ENCODE measurements at places on chromosomes 6 and 20.

DNA sequence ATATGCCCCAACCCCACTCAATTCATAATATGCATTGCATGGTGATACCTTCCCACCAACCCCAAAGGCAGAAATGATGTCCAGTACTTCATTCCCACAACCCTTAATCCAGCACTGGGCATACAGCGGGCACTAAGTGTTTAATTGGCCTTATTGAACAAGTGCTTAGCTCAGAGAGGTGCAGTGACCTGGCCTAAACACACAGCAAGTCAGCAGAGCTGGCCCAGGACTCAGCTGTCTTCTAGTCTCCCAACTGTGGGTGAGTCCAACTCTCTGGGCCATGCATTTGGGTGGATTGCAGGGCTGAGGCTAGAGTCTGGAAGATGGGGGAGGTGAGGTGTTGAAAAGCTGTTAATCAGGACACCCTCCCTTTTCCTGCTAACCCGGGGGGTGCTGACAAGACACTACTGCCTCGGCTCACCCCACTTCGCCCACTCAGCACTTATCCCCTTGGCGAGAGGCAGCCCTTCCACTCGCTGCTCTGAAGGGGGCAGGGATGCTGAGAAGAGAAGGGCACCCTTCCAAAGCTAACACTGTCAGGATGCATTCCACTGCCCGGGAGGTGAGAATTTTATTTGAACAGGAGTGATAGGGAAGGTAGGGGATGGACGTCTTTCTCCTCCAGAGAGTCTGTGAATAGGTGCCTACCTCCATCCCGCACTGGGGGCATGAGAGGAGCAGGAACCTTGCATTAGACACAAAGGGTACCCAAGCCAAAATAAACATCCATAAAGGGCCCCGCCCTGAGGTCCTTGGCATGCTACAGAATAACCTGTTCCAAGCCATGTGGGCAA is 14.2 kb downstream of the KCNK5 start:
- DNase-seq: peak; percentile 23

- peak; percentile 38 for DNase-seq
Observed at GRCh38 chr6:30727920-30728553, 7.9 kb downstream of the TUBB start.

DNA sequence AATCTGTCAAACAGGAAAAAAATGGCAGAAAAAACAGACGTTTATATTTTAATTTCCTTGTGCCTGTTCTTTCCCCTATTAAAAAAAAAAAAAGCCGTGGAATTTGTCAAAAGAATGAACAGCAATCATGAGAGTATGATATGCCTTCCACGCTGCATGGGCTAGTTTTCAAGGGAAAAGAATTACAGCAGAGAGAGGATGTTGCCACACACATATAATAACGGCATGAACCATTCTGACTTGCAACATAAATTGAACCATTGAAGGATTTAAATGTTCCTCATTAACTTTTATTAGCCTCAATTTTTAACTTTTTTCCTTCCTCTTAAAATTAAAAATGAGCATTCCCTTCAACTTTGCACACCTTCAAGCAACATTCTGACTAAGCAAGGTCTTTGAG is 301.8 kb downstream of the FOXC1 start:
- peak; percentile 74 for DNase-seq

- no peak for DNase-seq
Observed at GRCh38 chr20:22861231-22861980, 173.7 kb upstream of the SSTR4 start.

- DNase-seq: no peak
Observed at GRCh38 chr6:137734005-137734874, 132.8 kb upstream of the TNFAIP3 start.

DNA sequence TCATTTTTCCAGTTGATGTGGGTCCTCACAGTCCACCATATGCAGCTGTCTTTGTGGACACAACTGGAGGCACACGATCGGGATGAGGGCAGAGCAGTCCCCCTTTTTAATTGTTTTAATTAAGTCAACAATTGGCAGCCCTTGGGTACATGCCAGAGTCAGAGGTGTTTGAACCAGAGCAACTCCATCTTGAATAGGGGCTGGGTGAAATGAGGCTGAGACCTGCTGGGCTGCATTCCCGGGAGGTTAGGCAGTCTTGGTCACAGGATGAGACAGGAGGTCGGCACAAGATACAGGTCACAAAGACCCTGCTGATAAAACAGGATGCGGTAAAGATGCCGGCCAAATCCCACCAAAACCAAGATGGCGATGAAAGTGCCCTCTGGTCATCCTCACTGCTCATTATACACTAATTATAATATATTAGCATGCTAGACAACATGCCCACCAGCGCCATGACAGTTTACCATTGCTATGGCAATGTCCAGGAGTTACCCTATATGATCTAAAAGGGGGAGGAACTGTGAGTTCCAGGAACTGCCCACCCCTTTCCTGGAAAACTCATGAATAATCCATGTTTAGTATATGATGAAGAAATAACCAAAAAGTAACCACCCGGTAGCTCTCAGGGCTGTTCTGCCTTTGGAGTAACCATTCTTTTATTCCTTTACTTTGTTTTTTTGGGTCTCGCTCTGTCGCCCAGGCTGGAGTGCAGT is 31.8 kb upstream of the BLCAP start:
- no peak for DNase-seq

GRCh38 chr6:168865-169455 is 123.3 kb upstream of the DUSP22 start:
- peak; percentile 61 for DNase-seq

DNA sequence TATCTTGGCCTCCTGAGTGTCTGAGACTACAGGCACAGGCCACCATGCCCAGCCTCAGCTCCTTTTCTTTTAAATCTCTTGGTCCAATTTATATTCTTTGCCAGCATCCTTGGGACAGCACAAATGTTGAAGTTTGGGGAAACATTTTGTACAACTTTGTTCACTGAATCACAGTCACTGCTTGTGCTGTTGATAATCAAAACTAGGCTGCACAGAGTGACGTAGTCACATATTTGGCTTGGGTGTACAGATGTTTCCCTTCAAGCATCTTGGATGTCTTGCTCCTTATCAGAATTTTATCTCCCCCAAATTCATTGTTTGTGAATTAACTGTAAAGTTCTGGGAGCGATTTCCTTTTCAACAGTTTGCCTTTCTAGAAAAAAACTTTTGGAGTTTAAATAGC is 17.9 kb downstream of the CARMIL1 start:
- no peak for DNase-seq

- DNase-seq: peak; percentile 79
Observed at GRCh38 chr6:1390133-1390945, 963 bp downstream of the FOXF2 start.

- no peak for DNase-seq
Observed at GRCh38 chr20:37903317-37904007, 535 bp downstream of the VSTM2L start.

DNA sequence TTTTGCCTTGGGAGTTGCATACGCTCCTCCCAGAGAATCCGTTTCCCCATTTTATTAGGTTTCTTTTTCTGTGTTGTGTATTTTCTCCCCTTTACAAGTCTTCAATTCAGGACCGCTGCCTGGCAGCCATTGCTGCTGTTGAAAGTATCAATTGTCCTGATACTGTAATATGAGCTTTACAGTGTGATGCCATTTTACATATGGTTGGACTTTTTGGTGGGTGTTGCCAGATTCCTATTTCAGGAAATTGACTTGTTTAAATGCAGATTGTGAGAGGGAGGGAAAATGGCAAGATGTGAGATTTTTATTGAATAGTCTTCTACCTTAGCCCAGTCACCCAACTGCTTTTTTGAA is 1.2 kb downstream of the PANK2 start:
- no peak for DNase-seq

DNA sequence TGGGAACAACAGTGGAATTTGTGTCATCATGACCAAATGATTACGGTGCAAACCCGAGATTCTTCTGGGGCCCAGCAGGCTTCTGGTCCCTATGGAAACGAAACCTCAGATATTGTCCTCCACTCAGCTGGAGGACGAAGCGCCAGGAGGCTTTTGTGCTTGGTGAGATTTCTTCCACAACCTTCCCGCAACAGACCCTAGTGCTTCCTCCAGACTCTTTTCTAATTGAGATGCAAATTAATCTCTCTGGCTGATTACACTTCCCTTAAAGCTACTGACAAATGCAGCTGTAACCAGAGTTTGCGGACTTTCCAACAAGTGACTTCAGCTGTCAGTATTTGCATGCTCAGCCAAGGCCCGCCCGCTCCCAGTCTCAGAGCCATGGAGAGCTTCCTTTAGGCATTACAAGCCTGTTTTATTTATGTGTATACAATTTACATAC is 96.0 kb downstream of the INSM1 start:
- no peak for DNase-seq

DNA sequence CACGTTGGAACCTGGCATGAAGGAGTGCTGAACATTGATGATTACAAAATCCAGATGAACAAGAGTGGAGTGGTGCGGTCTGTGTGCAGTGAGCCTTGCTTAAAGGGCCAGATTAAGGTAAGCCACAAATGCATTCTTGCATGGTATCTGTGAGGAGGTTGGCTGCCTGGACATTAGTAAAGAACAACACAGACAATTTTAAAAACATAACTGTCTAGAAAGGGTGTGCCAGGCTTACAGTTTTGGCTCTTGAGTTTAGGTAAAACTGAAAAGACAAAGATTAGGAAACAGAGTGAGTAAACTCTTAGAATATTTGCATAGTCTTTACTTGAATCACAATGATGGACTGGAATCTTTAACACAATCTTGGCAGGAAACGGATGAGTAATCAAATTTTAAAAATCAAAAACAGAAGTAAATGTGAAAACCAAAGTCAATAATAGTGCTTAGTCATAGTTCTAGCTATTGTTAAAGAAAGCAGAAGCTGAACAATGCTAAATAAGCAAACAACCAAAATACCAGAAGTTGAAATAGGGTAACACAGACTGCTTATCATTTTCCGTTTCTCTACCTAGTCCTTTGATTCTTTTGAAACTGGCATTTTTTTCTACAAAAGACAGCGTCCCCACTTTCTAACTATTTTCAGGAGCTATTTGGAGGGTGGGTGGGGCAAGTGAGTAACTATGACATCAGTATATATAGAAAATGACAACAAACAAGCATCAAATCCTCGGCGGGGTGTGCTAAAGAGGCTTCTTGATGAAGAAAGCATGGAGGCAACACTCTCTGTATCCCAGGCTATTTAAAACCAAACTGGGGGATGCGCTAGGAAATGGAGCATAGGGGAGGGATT is 185.8 kb upstream of the RAB32 start:
- DNase-seq: peak; percentile 67

DNA sequence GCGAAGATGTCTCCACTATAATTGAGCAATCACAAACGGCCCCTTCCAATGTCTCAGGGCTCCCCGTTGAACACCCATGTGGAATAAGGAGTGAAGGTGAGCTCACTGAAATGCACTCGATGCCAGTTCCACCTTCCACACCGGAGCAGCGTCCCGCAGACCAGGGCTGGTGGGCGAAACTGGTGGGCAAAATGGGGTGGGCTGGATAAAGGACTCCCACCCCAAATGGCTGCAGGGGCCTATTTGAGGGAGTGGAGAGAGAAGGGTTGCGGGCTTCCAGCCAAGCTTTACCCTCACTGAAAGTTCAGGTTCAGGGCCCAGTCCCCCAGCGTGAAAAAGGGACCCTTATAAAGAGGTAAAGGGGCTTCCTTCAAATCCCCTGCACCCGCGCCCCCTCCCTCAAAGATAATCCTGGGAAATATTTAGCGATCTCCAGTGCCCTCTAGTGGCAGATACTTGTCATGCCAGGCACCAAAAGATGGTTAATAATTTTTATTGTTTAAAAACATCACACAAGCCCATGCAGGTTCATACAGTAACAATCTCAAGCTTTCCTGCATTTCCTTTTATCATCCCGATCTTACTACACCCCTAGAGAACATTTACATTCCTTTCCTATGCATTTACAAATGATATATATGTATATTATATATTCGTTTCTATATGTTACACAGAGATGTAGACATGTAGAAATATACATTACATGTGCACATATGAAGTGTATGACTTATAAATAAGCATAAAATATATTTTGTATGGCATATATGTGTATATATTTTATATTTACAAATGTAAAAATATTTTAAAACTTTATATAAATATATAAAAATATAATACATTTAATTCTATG is 58.2 kb upstream of the NKX2-2 start:
- DNase-seq: peak; percentile 20

DNA sequence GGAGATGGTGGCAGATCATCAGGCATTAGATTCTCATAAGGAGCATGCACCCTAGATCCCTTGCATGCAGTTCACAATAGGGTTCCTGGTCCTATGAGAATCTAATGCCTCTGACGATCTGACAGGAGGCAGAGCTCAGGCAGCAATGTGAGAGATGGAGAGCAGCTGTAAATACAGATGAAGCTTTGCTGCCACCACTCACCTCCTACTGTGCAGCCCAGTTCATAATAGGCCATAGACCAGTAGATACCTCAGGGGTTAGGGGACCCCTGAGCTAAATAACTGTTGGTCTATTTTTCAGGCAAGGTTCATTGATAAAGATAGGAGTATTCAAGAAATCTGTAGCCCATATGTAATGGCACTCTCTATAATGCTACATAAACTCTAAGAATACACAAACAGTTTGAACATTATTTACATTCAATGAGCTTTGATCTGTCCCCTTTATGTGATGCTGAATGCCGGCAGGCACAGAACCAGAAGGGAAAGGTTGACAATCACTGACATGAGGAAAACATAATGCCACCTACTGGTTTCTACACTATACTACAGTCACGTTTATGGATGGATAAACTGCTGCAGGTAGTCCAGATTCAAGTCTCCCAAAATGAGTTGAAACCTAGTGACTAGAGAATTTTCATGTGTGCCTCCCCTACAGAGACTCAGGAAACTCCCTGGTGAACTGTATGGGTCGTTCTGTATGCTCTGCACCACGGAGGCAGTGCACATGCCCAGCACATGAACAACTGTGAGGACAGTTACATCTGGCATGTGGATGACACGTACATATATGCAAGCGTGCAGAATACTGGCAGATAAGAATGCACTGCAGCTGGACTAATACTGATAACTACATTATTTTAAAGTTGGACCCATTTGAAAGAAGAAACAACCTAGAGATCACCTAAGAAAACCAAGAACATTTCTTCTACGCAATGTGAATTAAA is 72.0 kb downstream of the DST start:
- DNase-seq: peak; percentile 50

GRCh38 chr6:8057793-8058192 is 6.4 kb downstream of the BLOC1S5 start:
- no peak for DNase-seq

GRCh38 chr6:31239854-31240253 is 32.0 kb downstream of the HLA-C start:
- DNase-seq: no peak

- no peak for DNase-seq
Observed at GRCh38 chr20:11511821-11512220, 405.9 kb upstream of the BTBD3 start.

GRCh38 chr20:57940868-57941522 is 231.2 kb upstream of the PMEPA1 start:
- no peak for DNase-seq

GRCh38 chr6:33599413-33599938 is 19.4 kb upstream of the BAK1 start:
- no peak for DNase-seq

DNA sequence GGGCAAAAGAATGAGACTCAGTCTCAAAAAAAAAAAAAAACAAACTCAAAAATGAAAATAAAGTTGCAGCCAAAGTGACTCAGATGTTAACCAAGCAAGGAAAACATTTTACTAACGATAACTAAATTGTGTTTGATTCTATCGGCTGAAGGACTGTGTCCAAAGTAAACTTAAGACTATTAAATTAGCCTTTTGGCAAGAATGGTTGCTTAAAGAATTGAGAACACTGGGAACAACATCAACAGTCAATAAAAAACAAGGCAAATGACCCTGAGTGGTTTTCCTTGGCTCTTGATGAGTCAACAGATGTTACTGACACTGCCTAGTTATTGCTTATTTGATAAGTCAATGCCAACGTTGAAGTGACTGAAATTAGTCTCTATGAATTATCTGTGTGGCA is 36.7 kb downstream of the POU3F2 start:
- DNase-seq: no peak
